ENCODE measurements at places on chromosomes 5 and 9. TPM values are rescaled to one million over a fixed set of nuclear protein-coding genes. Genes with fewer than 3 reads are reported as not detected.

The SPTAN1 gene
- total RNA-seq, result 192 TPM

The S1PR3 gene
- 0.56 TPM for total RNA-seq

The MCTP1 gene
- total RNA-seq, result 0.53 TPM

The SLC6A18 gene
- not detected for total RNA-seq

The DMRTA1 gene
- not detected for total RNA-seq

The OR1J2 gene
- not detected for total RNA-seq

The GMCL2 gene
- not detected for total RNA-seq

The FRRS1L gene
- total RNA-seq, result not detected

The NR2F1 gene
- total RNA-seq, result not detected

The VCAN gene
- not detected for total RNA-seq

GRCh38 chr5:67111779-67112178, 84.8 kb downstream of the CD180 start:
- peaks cover 11% of the 10 kb centered on the region for H3K36me3 ChIP-seq
- H3K27me3 ChIP-seq, result no peaks in the 10 kb centered on the region
- H3K27ac ChIP-seq, result no peak overlapping the region
- DNase-seq, result no peak

DNA sequence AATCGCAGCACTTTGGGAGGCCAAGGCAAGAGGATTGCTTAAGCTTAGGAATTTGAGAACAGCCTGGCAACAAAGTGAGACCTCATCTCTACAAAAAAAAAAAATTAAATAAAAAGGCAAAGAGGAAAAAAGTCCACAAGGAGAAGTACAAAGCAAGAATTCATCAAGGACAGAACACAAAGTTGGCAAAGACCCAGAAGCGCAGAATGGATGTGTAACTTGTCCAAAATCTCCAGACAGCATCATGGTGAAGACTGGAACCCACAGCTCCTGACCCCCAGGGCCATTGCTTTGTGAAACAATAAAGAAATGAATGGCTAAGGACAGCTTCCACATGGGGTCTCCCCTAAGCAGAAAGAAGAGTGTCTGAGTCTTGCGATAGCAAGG, 7.8 kb downstream of the HSD17B3 start:
- no peaks in the 10 kb centered on the region for H3K36me3 ChIP-seq
- no peak overlapping the region for H3K27ac ChIP-seq
- no peak overlapping the region for H3K4me3 ChIP-seq
- DNase-seq, result no peak

- no peak overlapping the region for H3K27ac ChIP-seq
- H3K4me3 ChIP-seq, result no peak overlapping the region
- peaks cover 11% of the 10 kb centered on the region for H3K4me1 ChIP-seq
Observed at GRCh38 chr9:37596504-37596903, 4.1 kb upstream of the TOMM5 start.

- peaks cover 11% of the 10 kb centered on the region for H3K4me1 ChIP-seq
- no peak overlapping the region for H3K4me3 ChIP-seq
- no peak for DNase-seq
- H3K27ac ChIP-seq, result no peak overlapping the region
- H3K27me3 ChIP-seq, result no peaks in the 10 kb centered on the region
Observed at GRCh38 chr9:125659201-125659840, 47.7 kb downstream of the MAPKAP1 start.

DNA sequence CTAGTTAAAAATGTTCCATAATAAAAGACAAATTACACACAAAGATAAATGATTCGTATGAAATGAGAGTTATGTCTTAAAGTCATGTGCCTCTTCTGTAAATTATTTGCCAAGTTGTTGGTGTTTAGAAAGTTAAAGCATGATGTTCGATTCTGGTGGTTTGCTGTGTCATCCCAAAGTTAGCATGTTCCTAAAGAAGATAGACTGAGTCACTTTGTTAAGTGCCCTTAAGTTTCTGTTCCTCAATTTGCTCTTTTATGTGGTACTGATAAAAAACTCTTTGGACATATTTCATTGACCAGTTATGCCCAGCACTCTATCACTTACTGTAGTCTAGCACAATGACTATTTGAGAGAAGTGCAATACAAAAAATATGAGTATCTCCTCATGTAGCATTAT, 366.9 kb upstream of the ZNF608 start:
- no peaks in the 10 kb centered on the region for H3K36me3 ChIP-seq
- H3K27ac ChIP-seq, result no peak overlapping the region
- DNase-seq, result no peak
- no peaks in the 10 kb centered on the region for H3K27me3 ChIP-seq
- no peaks in the 10 kb centered on the region for H3K4me1 ChIP-seq

DNA sequence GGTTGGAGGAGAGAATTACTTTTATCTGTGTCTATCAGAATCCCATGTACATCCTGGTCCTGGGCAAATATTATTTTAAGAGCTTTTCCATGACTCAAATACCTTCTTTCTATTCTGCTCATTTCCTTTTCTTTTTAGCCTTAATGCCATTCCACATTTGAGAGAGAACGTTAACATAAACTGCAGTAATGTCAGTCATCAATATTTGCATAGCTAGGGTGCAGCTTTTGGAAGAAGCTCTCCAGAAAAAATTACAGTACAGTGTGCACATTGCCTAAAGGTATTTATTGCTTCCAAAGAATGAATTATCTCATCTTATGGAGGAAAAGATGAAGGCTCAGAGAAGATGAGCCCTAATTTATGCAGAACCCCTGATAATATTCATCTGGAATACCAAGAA, 58.3 kb downstream of the INSYN2B start:
- H3K36me3 ChIP-seq, result peaks cover 12% of the 10 kb centered on the region
- peaks cover 15% of the 10 kb centered on the region for H3K4me1 ChIP-seq
- no peaks in the 10 kb centered on the region for H3K27me3 ChIP-seq
- H3K27ac ChIP-seq, result no peak overlapping the region
- no peak for DNase-seq

GRCh38 chr5:133742431-133742988, 130.2 kb upstream of the FSTL4 start:
- H3K27ac ChIP-seq, result no peak overlapping the region
- DNase-seq, result no peak
- no peaks in the 10 kb centered on the region for H3K36me3 ChIP-seq
- H3K27me3 ChIP-seq, result no peaks in the 10 kb centered on the region
- H3K4me3 ChIP-seq, result no peak overlapping the region
- H3K4me1 ChIP-seq, result no peaks in the 10 kb centered on the region

- no peak overlapping the region for H3K27ac ChIP-seq
- H3K4me3 ChIP-seq, result no peak overlapping the region
- no peak for DNase-seq
- H3K4me1 ChIP-seq, result no peaks in the 10 kb centered on the region
- H3K27me3 ChIP-seq, result peaks cover 4% of the 10 kb centered on the region
Observed at GRCh38 chr5:6066016-6066415, 312.3 kb downstream of the MED10 start.

- no peaks in the 10 kb centered on the region for H3K27me3 ChIP-seq
- no peak for DNase-seq
- H3K4me3 ChIP-seq, result no peak overlapping the region
Observed at GRCh38 chr9:118438810-118439209, 734.6 kb downstream of the TLR4 start.

DNA sequence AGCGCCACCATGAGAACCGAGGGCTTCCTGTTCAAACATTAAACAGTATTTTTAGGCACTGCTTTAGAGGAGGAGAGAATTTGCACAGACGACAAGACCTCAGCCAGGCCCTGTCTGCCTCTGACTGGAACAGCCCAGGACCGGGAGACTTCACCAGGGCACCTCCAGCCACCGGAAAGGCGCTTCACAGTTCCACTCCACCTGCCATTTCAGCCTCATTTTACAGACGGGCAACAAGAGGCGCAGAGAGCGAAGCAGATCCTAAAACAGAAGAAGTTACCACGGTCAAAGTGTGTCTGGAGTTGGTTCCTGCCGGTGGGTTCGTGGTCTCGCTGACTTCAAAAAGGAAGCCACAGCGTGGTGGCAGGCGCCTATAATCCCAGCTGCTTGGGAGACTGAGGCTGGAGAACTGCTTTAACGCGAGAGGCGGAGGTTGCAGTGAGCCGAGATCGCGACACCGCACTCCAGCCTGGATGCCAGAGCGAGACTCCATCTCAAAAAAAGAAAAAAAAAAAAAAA, 28.4 kb downstream of the COL23A1 start:
- no peaks in the 10 kb centered on the region for H3K4me1 ChIP-seq
- H3K27me3 ChIP-seq, result peaks cover 26% of the 10 kb centered on the region
- no peak overlapping the region for H3K27ac ChIP-seq
- DNase-seq, result no peak
- no peaks in the 10 kb centered on the region for H3K36me3 ChIP-seq

GRCh38 chr5:80208381-80208780, 47.5 kb downstream of the SERINC5 start:
- H3K27me3 ChIP-seq, result no peaks in the 10 kb centered on the region
- peaks cover 23% of the 10 kb centered on the region for H3K36me3 ChIP-seq
- peak overlapping the region; percentile 25 for H3K27ac ChIP-seq
- H3K4me1 ChIP-seq, result peaks cover 93% of the 10 kb centered on the region

- no peak overlapping the region for H3K27ac ChIP-seq
- no peaks in the 10 kb centered on the region for H3K36me3 ChIP-seq
- peaks cover 2% of the 10 kb centered on the region for H3K27me3 ChIP-seq
Observed at GRCh38 chr5:147170603-147171002, 64.2 kb upstream of the STK32A start.

- H3K4me1 ChIP-seq, result no peaks in the 10 kb centered on the region
- H3K36me3 ChIP-seq, result no peaks in the 10 kb centered on the region
- H3K4me3 ChIP-seq, result no peak overlapping the region
Observed at GRCh38 chr5:21085791-21086190, 1097.8 kb upstream of the CDH18 start.

- no peaks in the 10 kb centered on the region for H3K4me1 ChIP-seq
- no peak overlapping the region for H3K4me3 ChIP-seq
- no peaks in the 10 kb centered on the region for H3K36me3 ChIP-seq
- DNase-seq, result no peak
Observed at GRCh38 chr5:97528941-97529340, 345.9 kb upstream of the RIOK2 start.

DNA sequence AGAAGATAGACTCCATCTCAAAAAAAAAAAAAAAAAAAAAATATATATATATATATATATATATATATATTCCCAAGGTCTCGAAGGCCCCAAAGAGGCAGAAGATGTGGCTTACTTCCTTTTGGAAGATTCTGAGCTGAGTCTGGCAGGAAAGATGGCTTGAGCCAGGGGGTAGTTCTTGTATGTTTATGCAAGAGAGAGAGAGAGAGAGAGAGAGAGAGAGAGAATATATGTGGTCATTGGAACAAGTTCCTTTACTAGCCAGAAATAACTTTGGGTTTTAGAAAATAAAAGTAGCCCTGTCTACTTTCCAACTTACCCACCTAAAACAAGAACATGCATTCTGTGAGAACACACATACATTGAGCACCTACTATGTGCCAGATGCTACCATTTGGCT, 17.6 kb downstream of the NCS1 start:
- no peak overlapping the region for H3K27ac ChIP-seq
- H3K4me1 ChIP-seq, result no peaks in the 10 kb centered on the region
- H3K27me3 ChIP-seq, result no peaks in the 10 kb centered on the region
- no peak for DNase-seq
- H3K36me3 ChIP-seq, result no peaks in the 10 kb centered on the region
- H3K4me3 ChIP-seq, result no peak overlapping the region

DNA sequence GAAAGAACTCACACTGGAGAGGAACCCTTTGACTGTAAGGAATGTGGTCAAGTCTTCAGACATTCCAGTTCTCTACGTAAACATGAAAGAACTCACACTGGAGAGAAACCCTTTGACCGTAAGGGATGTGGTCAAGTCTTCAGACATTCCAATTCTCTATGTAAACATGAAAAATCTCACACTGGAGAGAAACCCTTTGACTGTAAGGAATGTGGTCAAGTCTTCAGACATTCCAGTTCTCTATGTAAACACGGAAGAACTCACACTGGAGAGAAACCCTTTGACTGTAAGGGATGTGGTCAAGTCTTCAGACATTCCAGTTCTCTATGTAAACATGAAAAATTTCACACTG, 32.6 kb downstream of the MAPK9 start:
- DNase-seq, result no peak
- H3K4me3 ChIP-seq, result no peak overlapping the region
- no peaks in the 10 kb centered on the region for H3K4me1 ChIP-seq
- H3K27ac ChIP-seq, result no peak overlapping the region

- peaks cover 2% of the 10 kb centered on the region for H3K36me3 ChIP-seq
- peak overlapping the region; percentile 93 for H3K4me3 ChIP-seq
- H3K27me3 ChIP-seq, result no peaks in the 10 kb centered on the region
- H3K4me1 ChIP-seq, result peaks cover 53% of the 10 kb centered on the region
- peak overlapping the region; percentile 32 for H3K27ac ChIP-seq
Observed at GRCh38 chr9:121199921-121200320, 1.7 kb downstream of the RAB14 start.

Measured in activated CD4-positive, alpha-beta T cell treated with anti-CD3 and anti-CD28 coated beads for 36 hours (primary cell).